ENCODE measurements at places on chromosomes 1 and 21.

DNA sequence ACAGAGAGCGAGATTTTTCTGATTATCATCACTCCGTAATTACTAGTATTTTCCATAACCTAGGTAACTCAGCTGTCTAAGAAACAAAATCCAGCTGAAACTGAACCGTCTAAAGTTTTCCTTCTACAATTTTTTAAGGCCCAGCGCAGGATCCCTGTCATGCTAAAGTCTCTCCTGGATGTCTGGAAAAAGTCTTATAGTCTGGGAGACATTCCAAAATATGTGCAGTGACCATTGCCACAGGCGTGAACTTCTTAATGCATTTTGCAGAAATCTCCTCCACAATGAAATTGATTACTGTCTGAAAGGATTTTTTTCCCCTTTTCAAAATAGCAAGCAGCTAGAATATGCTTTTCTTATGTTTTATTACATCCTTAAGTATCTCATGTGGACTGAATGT lies 209.3 kb upstream of the C1orf105 start:
- no peak for DNase-seq

- DNase-seq, result no peak
Measured at GRCh38 chr1:90911353-90911752, 110.5 kb downstream of the ZNF644 start.

DNA sequence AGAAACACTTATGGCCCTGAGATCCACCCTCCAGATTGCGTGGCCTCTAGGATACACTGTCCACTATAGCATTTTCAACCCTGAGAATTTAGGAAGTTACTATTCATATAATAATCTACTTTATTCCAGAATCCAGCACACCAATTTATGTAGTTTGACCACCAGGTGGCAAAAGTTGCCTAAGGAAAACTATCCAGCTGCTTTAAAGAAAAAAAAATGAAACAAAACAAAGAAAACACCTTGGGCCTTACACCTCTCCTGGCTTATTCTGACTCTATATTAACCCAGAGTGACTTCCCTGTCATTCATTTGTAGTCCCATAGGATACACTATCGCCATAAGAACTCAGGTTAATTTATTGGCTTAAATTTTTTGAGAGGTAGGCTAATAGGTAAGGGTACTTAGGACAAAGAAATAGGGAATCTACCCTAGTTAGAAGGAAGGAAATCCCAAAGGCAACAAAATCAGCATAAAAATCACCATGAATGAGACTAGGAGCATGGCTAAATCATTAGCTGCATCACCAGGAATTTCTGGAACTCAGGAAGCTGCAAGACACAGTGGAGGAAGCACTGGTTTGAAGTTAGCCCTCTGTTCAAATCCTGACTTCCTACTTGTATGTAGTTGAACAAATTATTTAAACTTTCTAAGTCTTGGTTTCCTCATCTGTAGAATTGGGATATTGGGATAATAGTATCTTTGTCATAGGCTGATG lies 107.5 kb downstream of the SPAG17 start:
- no peak for DNase-seq

GRCh38 chr21:28953247-28953646 lies 39.4 kb downstream of the LTN1 start:
- no peak for DNase-seq

DNA sequence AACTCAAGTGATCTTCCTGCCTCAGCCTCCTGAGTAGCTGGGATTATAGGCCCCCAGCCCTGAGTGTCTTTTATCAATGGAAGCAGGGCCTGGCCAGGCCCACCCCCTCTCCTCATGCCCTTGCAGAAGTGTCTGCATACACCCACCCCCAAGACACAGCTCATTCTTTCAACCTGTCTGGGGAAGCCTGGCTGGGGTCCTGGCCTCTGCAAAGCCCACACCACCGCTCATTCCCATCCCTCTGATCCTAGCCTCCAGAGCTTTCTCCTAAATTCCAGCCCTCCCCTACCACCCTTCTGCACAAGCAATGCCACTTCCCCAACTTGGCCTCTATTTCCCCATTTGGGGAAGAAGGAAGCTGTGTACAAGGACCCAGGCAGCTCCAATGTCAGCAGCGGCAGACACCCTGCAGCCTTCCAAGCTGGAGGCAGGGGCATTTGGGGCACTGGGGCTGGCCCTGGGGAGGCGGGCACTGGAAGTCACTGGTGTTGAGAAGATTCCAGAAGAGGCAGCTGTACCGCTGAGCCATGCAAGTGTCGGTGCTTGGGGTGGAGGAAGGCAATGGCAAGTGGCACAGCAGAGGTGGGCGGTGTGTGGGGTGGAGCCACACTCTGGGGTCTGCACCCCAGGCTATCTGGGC lies 33.7 kb upstream of the ARF1 start:
- no peak for DNase-seq

GRCh38 chr1:186102547-186103148 lies 272.4 kb downstream of the TPR start:
- DNase-seq, result no peak

- peak; percentile 50 for DNase-seq
Measured at GRCh38 chr1:27643600-27644368, 8.8 kb upstream of the FGR start.

DNA sequence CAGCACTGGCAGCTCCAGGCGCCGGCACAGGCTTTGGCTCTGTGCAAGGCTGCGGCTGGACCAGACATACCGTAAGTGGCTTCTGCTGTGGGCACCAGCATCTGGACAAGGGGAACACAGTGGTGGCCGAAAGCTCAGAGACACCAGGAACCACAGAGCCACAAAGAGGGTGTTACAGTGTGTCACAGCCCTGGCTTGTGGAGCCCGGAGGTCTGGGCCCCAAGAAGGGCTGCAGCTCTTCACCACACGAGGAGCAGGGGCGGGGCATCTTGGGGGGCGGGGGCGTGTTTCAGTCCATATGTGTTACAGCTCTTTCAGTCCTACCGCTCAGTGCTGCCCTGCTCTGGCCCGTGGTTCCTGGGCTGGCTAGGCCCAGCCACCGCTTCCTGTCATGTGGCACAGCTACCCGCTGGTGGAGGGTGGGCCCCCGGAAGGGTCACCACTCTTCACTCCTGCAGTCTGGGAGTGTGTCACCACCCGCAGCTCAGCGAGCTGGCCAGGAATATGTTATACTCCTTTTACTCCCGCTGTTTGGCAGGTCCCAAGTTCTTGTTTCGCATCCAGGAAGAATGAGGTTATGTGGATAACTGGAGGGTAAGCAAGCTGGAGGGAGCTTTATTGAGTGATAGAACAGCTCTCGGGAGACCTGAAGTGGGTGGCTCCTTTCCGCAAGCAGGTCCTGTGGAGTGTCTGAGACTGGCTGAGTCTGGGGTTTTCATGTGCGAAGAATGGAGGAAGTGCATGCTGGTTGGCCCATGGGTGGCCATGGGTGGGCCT lies 3.3 kb upstream of the LSM10 start:
- DNase-seq, result no peak

- DNase-seq, result no peak
Measured at GRCh38 chr1:37265156-37265555, 209.2 kb upstream of the ZC3H12A start.

DNA sequence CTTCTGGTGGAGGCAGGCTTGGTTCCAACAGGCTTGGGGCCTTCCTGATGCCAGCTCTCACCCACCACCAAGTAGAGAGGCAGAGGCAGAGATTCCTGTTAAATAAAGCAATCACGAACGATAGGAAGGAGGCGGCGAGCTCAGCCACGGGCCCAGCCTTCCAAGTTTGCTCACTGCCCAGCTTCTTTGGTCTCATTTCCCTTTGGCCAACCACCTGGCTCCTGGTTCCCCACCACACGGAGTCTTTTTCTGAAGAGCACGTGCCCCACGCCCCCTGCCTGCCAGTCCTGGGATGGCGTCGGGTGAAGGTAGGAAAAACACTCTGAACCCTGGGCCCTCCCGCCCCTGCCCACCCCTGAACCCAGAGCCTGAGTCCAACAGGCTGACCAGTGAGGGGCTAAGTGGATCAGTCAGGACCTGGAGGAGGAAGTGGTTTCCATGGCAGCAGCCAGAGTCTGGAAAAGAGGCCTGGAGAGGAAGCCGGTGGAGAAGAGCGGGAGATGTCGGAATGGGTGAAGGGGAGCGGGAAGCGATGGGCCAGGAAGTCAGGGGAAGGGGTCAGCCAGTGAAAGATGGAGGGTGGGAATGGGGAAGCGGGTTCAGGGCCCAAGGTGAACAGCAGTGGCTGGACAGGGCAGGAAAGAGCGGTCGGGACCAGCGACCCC lies 158.2 kb upstream of the KLHDC7A start:
- DNase-seq, result no peak
